ENCODE measurements at places on chromosomes 16 and 17.

DNA sequence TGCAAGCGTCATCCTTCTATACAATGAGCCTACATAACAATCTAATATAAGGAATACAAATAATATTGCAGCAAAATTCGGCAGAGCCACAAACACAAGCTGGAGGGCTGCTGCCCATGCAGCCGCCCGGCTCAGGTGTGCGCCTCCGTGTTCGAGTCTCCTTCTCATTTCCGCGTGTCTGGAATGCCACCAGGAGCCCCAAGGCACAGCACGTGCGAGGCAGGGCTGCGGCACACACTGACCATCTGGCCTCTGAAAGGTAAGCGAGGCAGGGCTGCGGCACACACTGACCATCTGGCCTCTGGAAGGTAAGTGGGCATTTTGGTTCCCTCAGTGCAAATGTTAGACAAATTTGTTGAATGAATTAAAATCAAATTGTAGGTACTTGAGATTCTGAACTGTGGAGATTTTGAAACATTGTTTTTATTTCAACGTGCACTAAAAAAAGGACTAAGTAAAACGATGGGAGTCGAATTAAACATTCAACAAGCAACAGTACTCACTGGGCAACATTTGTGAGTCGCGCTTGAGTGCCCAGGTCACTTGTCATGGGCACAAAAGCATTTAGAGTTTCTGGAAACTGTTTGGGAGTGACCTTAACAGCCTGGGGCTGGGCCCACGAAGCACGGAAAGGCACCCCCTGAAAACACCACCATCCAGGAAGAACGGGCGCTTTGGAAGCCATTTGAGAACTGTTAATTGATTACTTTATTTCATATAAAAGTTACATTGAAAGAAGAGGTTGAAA, 37.4 kb downstream of the ZDHHC7 start:
- DNase-seq, result no peak

- no peak for DNase-seq
Measured at GRCh38 chr17:47925678-47925988, 15.7 kb upstream of the PNPO start.

- DNase-seq, result no peak
Measured at GRCh38 chr17:56773124-56773523, 60.6 kb downstream of the C17orf67 start.

DNA sequence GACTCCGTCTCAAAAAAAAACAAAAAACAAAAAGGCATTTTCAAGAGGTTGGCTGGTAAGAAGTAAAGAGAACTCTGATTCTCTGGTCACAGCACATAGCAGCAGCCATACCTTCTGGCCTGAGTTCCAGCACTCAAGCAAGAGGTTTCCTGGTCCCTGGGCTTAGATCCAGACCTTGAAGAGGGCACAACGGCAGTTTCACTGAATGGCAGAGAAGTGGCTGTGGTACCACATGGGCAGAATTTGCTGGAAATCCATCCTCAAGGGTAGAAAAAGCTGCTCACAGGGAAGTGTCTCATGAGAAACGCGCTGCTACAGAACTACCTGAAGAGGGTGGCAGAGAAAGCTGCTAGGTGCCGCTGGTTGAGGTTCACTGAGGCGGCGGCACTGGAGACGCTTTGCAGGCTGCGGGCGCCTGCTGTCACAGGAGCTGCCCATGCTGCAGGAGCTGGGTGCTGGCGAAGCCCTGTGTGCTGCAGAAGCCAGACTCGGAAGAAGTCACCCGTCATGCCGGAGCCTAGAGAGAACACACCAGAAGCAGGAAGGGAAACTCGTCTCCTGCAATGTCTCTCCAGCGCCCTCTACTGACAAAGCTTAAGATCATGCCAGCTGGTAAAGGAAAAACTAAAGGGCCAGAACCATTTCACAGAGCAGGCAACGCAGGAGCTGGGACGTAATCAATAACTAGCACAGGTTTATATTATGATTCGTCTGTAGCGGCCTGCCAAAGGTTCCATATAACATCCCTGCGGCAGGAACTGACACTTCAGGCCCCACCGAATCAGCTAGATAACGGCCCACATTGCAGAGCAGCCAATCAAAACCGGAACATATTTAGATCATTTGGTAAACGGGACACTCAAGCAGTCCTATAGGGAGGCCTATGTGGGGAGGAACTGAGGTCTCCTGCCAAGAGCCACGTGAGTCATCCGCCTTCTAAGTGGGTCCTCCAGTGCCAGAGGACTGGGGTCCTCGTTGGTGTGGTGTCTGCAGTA, 5.4 kb upstream of the ZNF213 start:
- DNase-seq, result peak; percentile 91

DNA sequence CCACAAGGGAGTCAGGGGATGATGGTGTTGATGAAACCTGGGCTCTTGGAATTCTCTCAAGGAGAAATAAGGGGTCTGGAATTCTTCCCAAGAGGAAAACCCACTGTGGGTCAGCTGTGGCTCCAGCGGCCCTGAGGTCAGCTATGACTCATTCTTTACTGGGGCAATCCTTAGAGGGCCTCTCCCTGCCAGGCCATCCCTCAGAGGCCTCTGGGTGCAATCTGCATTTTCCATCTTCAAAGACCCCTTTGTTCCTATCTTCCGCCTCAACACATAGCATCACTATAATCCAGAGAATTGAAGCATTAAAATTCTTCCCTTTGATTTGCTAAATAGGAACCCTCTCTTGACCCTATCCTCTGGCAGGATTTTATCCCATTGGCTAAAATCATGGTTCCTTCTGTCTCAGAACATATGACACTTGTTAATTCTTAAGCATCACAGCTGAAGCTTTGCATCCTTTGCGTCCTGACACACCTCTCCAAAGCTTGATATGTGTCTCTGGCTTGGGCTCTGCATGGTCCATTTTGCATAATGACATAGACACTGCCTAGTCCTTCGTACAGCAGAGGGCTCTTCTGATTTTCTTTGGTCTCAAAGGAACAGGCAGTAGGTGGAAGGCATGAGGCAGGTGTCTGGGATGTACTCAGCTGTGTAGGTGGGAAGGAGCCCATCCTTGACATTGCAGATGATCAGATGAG, 4.4 kb upstream of the KRT37 start:
- DNase-seq, result no peak

- no peak for DNase-seq
Measured at GRCh38 chr16:50735629-50736122, 6.2 kb upstream of the CYLD start.

- DNase-seq, result no peak
Measured at GRCh38 chr16:75535211-75535843, 581 bp downstream of the CHST5 start.

GRCh38 chr16:58197314-58198012, 443 bp downstream of the CSNK2A2 start:
- no peak for DNase-seq

- DNase-seq, result no peak
Measured at GRCh38 chr17:49928837-49929475, 40.0 kb upstream of the DLX4 start.

- no peak for DNase-seq
Measured at GRCh38 chr16:12796498-12796897, 7.2 kb downstream of the CPPED1 start.
